ENCODE measurements at places on chromosomes 13 and 19. TPM values are rescaled to one million over a fixed set of nuclear protein-coding genes. Genes with fewer than 3 reads are reported as not detected.

GRCh38 chr13:37869506-37869755, 141 bp downstream of the TRPC4 start:
- DNase-seq, result no peak

GRCh38 chr19:39252458-39252857, 3.8 kb upstream of the IFNL4 start:
- DNase-seq, result no peak

DNA sequence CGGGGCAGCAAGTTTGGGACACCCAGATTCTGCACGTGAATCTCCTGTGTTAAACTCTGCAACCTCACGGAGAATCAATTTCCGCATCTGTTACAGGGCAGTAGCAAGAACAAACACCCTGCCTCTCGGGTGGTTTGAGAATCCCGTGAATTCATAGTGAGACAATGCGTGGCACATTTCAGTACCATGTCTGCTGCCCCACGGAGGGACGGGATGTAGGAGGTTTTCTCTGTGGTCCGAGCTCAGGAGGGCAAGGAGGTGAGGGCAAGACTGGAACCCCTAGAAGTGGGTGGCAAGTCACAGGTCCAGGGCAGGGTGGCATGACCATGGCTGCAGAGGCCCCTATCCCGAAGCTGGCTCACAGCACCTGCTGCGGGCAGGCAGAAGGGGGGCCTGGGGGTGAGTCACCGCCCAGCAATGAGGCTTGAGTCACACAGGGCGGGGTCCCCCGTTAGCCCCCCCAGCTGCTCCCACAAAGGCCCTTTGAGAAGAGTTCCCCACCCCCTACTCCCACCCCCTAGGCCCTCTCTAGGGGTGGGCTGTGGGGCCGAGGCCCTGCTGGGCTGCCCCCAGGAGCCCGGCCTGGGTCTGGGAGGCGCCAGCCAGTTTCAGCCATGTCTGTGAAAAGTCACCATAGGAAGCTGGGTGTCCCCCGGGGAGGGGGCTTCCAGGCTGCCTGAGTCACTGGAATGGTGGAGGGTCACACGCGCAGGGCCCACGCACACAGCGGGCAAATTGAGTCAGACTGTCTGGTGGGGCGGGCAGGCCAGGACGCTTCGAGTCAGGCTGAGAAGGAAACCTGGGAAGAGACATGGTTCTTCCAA, 25.8 kb upstream of the NANOS3 start:
- peak; percentile 95 for DNase-seq

DNA sequence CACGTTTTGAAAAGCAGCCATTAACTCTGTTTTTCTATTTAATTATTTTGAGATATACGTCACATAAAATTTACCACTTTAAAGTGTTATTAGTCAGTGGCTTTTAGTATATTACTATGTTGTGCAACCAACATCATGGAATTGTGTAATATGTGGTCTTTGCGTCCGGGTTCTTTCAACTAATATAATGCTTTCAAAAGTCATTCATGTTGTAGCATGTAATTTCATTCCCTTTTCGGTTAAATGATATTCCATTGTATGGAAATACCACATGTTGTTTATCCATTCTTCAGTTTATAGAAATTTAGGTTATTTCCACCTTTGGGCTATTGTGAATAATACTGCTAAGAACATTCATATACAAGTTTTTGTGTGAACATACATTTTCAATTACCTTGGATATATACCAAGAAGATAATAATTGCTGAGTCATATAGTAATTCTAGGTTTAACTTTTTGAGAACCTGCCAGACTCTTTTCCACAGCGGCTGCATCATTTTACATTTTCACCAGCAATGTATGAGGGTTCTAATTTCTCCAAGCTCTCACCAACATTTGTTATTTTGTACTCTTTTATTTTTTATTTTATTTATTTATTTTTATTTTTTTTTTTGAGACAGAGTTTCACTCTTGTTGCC, 28.1 kb upstream of the CLDN10 start:
- no peak for DNase-seq

- peak; percentile 52 for DNase-seq
Measured at GRCh38 chr19:18379803-18380747, 5.9 kb upstream of the GDF15 start.

- no peak for DNase-seq
Measured at GRCh38 chr13:66977161-66977560, 253.0 kb downstream of the PCDH9 start.

DNA sequence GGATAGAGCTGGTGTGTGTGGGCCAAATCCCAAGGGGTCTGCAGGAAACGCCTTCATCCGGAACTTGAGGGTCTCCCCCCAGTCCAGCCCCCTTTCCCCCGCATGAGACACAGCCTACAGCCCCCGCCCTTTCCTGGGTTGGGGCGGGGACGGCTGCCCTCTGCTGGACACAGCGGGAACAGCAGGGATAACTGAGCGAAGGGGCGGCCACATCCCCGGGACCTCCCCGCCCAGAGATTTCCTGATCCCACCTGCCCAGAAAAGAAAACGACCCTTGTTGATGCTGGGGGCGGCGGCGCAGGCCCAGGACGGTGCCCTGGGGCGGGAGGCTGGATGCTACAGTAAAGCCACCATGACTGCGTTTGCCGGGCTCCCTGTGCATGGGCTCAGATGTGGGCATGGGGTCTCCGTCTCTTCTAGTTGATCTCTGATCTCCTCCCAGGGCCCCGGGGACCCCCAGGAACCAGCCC, 14.2 kb downstream of the ONECUT3 start:
- peak; percentile 50 for DNase-seq

GRCh38 chr19:6705931-6706632, 14.4 kb downstream of the C3 start:
- no peak for DNase-seq

DNA sequence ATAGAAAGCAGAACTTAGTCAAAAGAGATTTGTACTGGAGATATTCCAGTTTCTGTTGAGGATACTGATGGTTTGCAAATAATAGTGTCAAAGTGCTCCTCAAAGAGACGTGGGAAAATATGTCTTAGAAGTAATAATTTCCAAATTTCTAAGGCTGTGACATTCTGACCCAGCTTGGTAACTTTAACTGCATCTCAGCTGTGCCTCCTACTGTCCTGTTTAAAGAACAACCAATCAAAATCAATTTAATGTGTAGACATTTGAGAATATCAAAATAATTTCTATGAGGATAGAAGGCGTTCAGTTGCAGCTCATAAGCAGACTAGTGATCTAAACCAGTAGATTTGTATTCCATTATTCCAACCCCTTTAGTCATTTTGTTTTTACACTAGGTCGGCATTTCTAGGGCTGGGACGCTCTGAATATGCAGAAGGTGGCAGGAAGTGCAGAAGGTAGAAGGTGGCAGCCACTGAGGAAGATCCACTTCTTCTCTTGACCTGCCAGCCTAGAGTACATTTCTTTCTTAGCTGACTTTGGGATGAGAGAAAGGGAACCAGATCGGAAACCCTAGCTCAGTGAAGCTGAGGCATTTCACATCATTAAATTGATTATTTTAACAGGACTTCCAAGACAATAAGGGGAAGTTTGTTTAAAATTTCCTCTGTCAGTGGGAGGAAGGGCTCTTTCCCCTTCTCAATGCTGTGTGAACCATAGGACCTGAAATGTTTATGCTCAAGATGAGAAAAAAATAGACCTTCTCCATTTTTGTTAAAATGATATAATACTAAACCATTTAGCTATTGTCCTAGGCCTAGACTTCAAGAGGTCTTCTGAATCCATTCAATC, 67.5 kb downstream of the COL4A1 start:
- peak; percentile 60 for DNase-seq

- DNase-seq, result peak; percentile 82
Measured at GRCh38 chr19:43755256-43755801, 567 bp upstream of the SMG9 start.

Gene BRSK1
- total RNA-seq, result 2.2 TPM

Gene ERFL
- not detected for total RNA-seq

Gene KIR3DL2
- not detected for total RNA-seq

Gene SHISA7
- not detected for total RNA-seq

Gene DCLK1
- 38.1 TPM for total RNA-seq

Gene ZSCAN1
- total RNA-seq, result not detected
